ENCODE measurements at places on chromosomes 1 and 21.

- DNase-seq: no peak
Observed at GRCh38 chr1:201320168-201320788, 37.0 kb downstream of the PKP1 start.

DNA sequence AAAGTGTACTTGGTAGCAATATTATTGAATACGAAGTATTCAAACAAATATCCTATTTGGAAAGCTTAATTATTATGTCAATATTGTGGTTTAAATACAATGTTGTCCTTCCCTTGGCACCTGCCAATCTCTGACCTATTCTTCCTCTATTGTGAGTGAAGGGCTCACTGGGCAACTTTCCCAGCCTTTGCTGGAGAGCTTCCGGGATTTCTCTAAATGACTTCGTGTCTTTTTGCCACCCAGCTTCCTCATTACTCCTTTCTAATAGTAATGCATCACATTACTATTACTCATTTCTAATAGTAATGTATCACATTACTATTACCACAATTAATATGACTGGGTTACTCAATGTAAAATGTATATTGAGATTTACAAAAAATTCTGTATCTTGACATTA, 880.6 kb downstream of the BRINP3 start:
- DNase-seq: no peak

DNA sequence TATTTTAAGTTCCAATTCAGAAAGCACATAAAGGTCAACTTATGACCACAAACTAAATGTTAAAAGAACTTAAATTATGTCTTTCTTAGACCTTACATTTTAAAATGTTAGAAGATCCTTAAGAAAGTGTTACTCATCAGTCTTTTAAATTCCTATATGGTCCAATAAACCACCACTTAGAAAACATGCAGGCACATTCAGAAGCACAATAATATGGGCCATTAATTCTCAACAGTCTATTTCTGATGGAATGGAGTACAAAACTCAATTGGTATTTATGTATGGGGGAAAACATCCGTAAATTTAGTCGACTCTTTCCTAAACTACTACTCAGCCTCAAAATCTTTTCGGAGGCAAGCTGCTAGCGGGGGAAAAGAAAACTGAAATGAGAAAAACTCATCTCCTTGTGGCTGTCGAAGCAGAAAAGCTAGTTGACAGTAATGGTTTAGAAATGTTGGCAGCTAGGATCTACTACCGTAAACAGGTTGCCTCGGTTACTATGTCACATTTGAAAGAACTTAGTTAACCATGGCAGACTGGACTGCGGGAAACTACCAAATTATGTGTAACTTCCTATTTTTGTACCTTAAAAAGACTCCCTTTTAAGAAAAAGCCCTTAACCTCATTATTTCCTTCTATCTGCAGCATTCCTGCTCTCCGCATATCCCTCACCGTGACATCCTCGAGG, 1.0 kb downstream of the TRMT1L start:
- no peak for DNase-seq

DNA sequence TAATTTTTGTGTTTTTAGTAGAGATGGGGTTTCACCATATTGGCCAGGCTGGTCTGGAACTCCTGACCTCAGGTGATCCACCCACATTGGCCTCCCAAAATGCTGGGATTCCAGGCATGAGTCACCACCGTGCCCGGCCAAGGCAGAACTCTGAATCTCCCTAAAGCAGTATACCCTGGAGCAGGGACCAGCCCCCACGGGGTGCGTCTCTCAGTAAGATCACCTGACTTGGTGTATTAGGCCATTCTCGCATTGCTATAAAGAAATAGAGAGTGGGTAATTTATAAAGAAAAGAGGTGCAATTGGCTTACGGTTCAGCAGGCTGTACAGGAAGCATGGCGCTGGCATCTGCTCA, 14.2 kb downstream of the DFFB start:
- no peak for DNase-seq

GRCh38 chr1:9420835-9421532, 118.3 kb upstream of the SLC25A33 start:
- no peak for DNase-seq

GRCh38 chr1:18927082-18927653, 24.8 kb upstream of the ALDH4A1 start:
- no peak for DNase-seq

DNA sequence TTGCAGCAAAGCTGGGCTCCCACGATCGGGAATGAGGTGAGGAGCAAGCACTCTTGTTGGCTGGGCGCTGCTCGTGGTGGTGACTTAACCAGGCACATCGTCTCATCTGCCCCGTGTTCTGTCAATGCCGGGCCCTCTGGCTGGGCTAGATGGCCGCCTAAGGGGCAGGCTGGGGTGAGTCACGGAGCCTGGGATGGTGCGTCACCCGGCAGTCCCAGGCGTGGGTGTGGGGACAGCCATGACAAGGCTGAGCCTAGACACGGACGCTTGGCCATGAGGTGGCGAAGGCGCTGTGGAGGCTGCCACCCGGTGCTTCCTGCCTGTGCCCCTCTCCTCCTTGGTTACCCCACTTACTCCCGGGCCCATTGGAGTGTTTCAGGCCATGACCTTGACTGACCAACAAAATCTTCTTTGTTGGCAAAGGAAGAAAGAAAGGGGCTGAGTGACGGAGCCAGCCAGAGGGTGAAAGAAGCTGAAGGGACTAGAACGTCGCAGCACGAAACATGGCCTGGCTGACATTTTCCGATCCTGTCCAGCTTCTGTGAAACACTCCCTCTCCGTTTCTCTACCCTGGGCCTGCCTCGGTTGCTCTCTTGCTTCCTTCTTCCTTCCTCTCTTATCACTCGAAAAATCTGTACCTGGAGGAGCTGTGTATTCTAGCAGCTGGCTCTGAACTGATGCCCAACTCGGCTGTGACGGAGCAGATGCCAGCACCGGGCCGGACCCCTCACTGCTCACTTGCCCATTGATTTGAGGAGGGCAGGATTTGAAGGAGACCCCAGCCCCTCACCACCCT, 596 bp downstream of the CD247 start:
- no peak for DNase-seq

DNA sequence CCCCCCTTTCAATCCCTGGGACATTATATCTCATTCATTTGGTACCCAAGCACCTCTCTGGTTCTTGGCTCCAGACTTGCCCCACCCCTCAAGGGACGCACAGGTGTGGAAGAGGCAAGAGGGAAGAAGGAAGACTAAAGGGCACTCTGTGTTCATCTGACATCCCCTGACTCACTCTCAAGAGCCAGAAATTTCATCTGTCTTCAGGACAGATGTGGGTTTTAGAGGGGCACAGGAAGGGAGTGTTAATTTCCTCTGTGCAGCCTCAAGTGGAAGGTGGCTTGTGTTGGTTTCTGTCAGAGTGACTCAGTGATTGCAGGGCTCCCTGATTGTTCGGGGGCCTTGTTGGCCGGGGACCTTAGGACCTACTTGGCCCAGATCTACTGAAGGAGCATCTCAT, 2.4 kb downstream of the C2CD4D start:
- DNase-seq: no peak

DNA sequence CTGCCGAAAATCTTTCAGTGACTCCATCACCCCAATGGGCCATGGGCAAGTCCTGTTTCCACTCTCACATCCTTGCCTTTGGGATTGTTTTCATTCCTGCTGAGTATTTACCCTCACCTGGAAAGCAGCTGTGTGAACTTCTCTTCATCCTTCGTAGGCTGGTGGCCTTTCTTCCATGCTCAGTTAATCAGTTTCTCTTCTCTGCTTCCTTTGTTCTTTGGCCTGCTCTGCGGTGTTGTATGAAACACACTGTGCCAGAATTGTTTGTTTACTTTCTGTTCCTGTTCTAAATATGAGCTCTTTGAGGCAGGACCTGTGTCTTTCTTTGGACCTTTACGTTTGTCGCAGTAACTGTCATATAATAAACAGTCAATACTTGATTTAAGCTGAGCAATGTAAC, 48.6 kb downstream of the ITSN1 start:
- no peak for DNase-seq

GRCh38 chr1:155017946-155018316, 15.3 kb downstream of the ZBTB7B start:
- peak; percentile 72 for DNase-seq

GRCh38 chr1:13642306-13643004, 57.5 kb upstream of the PRDM2 start:
- no peak for DNase-seq

DNA sequence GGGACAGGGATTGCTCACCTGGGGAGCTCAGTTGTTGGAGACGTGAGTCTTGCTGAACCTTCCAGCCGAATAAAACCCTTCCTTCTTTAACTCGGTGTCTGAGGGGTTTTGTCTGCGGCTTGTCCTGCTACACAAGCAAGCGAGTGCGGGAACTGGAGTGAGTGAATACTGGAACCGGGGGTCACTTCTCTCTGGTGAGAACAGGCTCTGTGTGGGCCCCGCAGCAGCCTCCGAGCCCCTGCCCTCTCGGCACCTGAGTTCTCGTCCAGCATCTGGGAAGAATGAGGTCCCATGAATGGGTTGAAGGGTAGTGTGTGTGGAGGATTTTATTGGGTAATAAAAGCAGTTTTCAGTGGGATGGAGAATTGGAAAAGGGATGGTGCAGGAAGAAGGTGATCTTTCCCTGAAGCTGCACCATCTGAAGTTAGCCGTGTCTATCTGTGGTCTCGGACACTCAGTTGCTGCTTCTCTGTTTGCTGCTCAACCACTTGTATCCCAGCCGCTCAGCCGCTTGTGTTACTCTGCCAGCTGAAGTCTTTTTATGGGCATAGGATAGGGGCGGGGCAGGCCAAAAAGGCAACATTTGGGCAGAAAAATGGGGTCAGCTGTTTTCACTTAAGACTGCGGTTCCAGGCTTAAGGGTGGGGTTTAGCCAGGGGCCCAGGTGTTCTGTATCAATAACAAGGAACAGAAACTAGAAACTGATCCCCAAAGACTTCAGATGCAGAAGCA, 450.6 kb upstream of the CAMK1G start:
- no peak for DNase-seq

GRCh38 chr1:159580340-159580739, 7.3 kb upstream of the APCS start:
- DNase-seq: no peak

DNA sequence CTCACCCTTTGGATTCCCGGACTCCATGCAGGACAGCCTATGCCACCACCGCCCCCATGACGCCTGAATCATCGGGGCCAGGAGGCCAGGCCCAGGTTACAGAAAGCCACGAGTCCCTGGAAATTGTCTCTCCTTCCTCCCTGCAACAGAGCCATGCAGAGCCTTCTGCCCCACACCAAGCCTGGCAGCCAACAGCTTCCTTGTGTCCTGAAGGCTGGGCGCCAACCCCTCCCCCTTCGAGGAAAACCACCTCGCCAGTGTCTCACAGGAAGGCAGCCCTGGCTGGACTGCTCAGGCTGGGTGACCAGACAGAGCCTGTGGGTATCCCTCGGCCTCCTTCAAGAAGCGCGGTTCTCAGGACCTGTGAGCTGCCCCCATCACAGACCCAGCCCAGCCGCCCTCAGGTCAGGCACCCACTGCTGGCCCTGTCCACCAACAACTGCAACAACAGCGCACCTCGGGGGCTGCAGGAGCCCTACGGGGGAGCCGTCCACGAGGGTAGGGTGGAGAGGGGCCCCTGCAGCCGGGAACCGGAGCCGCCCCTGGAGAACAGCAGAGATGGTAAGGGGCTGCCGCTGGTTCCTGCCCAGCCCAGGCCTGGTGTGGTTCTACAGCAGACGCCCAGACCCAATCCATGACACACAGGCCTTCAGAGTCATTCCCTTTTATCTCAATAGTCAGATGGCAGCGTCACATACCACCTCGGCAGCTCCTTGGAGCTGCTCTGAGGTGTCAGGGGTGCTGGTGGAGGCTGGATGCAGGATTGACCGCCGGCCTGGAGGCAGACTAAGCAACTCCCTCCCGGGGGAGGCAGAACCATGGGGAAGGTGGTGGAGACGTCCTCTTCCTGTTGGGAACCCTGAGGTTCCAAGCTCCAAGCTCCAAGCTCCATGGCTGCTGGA, 23.7 kb downstream of the KIAA1614 start:
- DNase-seq: no peak

DNA sequence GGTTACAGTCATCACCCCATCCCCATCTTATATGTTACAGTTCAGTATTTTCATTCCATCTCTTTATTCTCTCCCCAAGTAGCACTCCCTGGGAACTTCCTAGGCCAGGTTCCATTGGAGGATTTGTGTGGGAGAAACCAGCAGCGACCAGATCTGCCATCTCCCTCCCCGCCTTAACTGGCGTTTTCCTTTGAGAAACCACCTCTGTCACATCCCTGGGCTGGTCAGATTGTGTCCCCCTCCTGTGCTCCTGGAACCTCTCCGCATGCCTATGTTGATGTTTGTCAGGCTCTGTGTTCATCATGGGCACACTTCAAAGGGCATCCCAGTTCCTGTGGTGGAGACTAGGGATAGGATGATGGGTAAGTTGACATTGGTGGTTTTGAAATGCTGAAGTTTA, 126.4 kb downstream of the KIAA0319L start:
- no peak for DNase-seq

- DNase-seq: no peak
Observed at GRCh38 chr1:219062161-219062560, 111.5 kb upstream of the LYPLAL1 start.

- DNase-seq: peak; percentile 32
Observed at GRCh38 chr1:51843948-51844347, 34.6 kb downstream of the NRDC start.

DNA sequence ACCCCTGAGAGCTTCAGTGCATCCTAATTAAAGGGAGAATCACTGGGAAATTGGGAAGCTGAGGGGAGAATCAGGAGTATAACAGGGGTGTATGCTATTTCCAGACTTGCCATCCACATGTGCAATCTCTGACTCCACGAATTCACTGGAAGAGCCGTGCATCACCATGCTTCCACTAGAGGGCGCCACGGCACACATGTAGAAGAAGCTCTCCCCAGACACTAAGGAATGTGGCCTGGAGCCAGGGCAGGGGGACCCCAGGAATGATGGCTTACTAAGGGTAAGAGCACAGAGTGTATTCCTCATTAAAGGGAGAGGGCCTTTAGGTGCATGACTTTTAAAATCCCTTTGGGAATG, 81.5 kb downstream of the ABCA4 start:
- peak; percentile 36 for DNase-seq

GRCh38 chr1:94949681-94950661, 23.1 kb upstream of the CNN3 start:
- no peak for DNase-seq

- DNase-seq: no peak
Observed at GRCh38 chr1:150311762-150312161, 9.6 kb upstream of the PRPF3 start.

GRCh38 chr1:245690946-245691541, 536.3 kb downstream of the KIF26B start:
- no peak for DNase-seq

- no peak for DNase-seq
Observed at GRCh38 chr1:154969860-154970452, 591 bp downstream of the SHC1 start.

- DNase-seq: no peak
Observed at GRCh38 chr1:174219606-174220370, 60.5 kb downstream of the RABGAP1L start.

GRCh38 chr1:48644905-48645605, 131.6 kb downstream of the BEND5 start:
- DNase-seq: no peak

GRCh38 chr1:169111472-169111871, 5.0 kb downstream of the ATP1B1 start:
- no peak for DNase-seq

DNA sequence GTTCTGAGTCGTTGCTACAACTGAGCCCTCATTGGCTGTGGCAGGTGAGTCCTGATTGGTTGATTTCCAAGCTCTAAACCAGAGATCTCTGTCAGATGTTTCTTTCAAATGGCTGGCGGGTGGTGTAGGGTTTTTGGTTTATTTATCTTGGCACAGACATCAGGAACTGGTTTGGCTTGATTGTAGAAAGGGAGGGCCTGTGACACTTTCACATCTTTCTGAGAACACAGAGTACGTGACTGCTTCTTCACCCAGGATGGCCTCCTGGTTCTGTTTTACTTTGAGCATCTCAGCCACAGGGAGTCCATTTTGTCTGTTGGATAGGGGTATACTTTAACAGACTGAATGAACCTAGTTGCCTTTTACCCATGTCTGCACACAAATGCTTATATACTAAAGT, 89.4 kb upstream of the GPR52 start:
- no peak for DNase-seq
